ENCODE measurements at places on chromosomes 11 and 22.

GRCh38 chr11:36254713-36255112 is 34.5 kb downstream of the COMMD9 start:
- no peak for DNase-seq

GRCh38 chr11:96143041-96143521 is 199.9 kb downstream of the MAML2 start:
- DNase-seq: no peak

GRCh38 chr11:126898802-126899201 is 101.8 kb downstream of the KIRREL3 start:
- DNase-seq: no peak

- no peak for DNase-seq
Observed at GRCh38 chr11:69887330-69887729, 68.1 kb upstream of the FGF3 start.

- no peak for DNase-seq
Observed at GRCh38 chr22:48805516-48805915, 1022.2 kb downstream of the BRD1 start.

DNA sequence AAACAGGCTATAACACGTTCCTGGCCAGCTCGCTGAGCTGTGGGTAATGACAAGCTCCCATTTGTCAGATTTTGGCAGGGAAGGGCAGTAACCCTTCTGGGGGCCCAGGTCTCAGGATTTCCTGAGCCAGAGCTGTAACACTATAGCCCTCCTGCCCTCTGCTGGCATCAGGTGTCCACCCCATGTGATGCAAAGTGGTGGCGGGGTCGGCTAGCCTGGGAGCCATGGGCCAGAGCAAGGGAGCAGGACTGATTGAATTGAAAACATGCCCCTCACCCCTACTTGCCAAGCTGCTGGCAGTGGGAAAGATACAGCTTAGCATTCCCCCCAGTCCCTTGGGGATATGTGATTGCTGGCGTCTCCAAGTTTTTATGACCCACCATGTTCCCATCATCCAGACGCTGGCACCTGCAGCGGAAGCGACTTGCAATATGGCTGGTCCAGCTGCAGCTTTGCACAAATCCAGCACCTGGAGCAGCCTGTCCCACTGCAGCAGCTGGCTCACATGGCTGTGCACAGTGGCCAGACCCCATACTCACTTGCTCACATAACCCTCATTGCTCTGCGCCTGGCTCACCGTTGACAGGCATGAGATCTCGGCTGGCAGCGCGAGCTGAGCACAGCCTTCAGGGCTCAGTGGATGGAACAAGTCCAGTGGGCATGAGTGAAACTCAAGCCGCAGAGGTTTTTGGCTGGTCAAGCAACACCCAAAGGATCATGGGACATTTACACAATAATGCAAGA is 1147.8 kb downstream of the JRKL start:
- no peak for DNase-seq

DNA sequence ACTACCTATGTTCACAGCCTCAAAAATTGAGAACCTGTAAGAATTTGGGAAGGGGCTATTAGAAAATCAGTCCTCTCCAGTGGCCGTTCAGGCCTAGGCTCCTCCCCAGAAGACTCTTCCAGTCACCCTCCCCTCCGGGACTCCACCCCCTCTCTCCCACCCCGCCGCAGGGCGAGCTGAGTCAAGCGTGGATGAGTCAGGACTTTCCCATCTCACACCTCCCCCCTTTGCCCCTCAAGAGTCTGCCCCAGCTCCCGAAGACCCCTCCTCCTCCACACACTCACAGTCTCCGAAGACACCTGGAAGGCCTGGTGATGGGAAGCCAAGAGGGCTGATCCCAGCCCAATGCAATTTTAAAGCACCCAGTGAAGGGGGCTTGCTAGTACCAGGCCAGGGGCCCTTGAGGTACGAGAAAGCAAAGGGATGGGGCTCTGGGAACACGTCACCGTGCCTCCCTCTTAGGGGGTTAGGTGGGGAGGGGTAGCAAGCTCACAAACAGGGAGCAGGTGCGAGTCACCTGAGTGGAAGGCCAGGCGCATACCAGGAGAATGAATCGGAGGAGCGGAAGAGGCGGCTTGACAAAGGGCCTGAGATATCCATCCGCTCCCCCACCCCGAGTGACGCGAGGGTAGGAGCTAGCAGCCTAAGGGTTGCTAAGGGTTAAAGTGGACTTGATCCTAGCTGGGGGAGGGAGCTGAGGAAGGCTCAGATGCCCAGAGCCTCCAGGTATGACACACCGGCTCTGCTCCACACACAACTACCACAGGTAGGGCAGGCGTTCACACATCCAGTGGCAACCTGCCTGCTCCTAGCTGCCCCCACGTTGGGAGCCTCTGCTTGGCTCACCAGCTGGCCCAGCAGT is 13.6 kb downstream of the BCL9L start:
- DNase-seq: peak; percentile 90

DNA sequence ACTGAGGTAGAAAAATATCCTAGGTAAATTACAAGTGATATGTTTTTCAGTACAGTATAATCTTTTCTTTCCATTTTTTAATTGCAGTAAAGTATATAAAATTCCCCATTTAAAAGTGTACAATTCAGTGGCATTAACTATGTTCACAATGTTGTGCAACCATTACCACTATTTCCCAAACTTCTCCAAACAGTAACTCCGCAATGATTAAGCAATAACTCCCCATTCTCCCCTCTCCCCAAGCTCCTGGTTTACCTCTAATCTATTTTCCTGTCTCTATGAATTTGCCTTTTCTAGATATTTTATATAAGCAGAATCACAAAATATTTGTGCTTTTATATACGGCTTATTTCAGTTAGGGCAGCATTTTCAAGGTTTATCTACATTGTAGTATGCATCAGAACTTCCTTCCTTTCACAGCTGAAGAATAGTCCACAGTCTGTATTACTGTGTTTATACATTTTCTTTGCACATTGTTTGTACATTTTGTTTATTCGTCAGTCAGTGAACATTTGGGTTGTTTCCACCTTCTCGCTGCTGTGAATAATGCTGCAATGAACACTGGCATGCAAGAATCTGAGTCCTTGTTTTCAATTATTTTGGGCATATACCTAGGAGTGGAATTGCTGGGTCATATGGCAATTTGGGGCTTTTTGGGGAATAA is 110.7 kb downstream of the RPL27A start:
- DNase-seq: no peak

- DNase-seq: no peak
Observed at GRCh38 chr11:120178561-120179056, 32.2 kb upstream of the OAF start.

DNA sequence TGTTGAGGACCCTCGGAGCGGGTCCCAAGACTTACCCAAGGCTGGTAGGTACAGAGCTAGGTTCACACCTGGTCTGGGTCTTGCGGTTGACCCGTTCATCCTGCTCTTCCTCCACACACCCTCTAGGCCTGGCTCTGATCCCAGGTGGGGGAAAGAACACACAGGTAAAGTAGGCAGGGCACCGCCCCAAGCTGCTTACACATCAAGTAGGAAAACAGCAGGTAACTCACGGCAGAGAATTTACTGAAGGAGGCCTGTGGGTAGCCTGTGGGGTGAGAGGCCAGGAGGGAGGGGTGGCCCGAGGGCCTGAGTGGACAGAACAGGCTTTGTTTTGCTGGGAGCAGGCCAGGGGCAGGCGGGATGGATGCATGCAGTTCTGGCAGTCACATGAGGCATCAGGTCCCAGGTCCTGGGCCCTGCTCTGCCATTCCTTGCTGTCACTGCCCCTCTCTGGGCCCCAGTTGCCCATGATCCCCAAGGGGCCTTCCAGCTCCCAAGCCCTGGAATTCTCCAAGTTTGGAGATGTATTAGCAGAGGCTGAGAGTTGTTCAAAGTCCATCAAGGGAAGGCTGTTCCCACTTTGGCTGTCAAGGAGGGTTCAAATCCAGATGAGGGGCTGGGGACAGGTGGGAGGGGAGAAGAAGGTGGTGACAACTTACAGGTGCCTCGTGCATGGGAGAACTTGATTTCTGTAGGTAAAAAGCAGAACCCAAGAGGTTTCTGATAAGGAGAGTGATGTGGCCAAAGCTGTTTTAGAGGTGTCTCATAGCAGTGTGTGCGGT is 5.7 kb downstream of the TSKU start:
- no peak for DNase-seq

All from ACHN (cell line).